ENCODE measurements at places on chromosomes 6 and 20.
A peak's percentile ranks its signal among the peaks of the same experiment; 100 is the strongest.

- no peak for DNase-seq
Measured at GRCh38 chr20:42846784-42847490, 342.8 kb downstream of the PTPRT start.

DNA sequence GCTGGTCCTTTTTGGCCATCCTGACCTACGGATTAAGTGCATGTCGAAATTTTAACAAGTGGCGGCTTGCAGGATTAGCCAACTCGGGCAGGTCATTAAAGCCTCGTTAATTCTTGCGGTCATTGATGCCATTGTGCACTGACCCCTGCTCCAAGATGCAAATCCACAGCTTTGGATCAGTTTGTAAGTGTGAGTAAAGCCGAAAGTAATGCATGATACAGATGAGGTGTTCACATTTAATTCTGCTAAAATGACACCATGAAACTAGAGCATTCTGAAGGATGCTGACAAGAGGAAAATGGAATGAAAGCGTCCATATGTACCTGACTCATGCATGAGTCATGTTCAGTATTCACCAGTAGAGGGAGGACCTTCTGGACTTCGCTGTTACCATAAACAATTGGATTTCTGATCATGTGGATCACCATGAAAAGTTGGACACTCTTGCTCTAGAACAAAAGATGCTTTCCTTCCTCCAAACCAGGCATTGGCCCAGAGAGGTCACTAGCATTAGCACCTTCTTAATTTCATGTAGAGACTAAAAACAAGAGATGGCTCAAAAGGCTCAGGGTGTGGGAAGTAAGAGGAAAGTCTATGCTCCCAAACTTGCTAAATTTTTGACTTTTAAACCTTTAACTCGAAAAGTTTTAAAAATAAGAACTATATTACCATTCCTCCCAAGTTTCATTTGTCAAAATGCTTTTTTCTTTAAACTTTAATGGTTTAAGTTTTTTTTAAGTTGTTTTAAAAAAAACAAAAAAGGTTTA, 48.0 kb downstream of the MUC22 start:
- peak; percentile 91 for DNase-seq

- no peak for DNase-seq
Measured at GRCh38 chr6:4434655-4435054, 299.3 kb upstream of the ECI2 start.

DNA sequence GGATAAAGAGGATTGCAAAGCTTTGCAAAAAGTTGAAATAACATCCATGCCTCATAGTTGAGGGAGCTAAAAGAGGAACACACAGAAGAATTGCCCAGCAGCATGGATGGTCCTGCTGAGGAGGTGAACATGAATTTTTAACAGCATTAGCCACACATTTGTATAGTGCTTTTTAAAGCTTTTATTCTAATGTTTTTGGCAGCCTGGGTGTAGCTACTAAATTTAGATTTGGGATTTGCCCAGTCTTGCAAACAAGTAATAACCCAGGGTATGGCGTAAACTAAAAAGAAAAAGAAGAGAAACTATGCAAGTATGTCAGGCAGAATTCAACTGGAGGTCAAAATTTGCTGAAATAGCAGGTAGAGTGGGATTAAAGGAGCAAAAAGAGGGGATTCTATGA, 75.1 kb upstream of the PTPRK start:
- DNase-seq: no peak

DNA sequence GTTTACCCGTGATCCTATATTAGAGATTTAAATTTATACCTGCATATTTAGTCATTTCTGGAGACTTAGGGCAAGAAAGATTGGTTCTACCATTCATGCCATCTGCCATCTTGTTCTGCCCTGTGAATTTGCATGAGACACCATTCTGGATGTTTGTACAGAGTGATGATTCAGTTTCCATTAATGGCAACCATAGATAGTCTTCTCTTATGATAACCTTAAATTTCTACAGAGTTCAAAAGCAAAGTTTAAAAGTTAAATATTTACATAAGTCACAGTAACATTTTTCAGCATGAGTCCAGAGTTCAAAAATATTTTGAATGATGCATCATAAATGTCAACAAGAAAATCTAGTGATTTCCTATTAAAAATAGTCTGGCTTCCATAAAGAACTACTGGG, 23.2 kb downstream of the PLCB1 start:
- DNase-seq: no peak

GRCh38 chr6:129726650-129727049, 16.7 kb upstream of the ARHGAP18 start:
- no peak for DNase-seq

- no peak for DNase-seq
Measured at GRCh38 chr6:143695969-143696663, 18.4 kb downstream of the PHACTR2 start.

GRCh38 chr20:33437141-33437911, 6.2 kb downstream of the SNTA1 start:
- no peak for DNase-seq

DNA sequence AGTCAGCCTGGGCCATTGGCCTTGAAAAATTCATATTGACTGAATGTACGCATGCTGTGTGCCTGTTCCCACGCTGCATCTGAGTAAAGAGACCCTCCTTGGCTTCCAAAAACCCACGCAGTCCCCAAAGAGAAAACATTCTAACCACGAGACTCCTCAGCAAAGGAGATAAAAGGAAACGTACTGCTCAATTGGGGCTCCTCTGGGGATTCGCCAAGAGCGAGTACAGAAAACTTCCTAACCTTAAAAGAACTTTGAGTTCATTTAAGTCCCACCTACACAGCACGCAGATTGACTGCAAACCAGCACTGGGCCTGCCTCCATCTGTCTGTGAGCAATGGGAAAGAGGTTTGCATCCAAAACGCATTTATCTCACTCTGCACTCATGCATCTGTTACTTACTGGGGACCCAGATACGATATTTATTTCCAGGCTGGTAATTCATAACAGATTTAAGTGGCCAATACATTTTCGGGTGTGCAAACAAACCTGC, 505.9 kb upstream of the CHD6 start:
- DNase-seq: no peak

DNA sequence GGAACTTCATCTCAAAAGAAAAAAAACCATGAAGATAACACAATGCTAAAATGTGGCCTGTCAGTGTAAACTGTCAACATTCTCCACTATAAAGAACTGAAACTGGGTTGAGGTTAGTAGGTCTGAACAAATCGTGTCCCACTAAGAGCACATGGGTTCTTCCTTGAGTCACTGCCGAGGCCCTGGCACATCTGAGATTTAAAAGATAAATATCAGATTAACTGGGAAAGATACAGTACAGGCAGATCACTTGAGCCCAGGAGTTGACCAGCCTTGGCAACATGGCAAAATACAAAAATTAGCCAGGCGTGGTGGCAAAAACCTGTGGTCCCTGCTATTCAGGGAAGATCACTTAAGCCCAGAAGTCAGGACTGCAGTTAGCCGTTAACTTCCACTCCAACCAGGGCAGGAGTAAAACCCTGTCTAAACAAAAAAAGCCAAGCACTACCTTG, 5.6 kb downstream of the EEF1A1 start:
- no peak for DNase-seq

DNA sequence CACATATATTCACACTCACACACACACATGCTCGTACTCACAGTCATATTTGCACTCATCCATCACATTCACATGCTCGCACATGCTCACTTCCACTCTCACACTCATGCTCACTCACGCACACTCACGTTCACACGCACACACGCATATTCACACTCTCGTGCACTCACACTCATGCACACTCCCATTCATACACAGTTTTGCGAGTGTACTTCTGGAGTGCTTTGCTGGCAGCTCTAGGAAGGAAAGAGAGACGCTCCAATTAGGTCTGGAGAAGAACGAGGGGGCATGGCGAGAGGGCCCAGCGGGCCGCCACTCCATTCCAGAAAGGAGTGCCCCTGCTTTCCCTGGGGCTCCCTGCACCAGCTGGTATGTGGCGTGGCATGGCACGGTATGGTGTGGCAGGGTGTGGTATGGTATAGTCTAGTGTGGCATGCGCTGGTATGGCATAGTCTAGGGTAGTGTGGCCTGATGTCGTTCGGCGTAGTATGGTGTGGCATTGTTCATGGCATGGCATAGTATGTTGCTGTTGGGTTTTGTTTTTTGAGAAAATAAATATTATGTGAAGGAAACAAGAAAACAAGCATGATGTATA, 216.8 kb upstream of the CDYL start:
- no peak for DNase-seq

GRCh38 chr20:47454298-47455132, 47.2 kb upstream of the NCOA3 start:
- DNase-seq: no peak

DNA sequence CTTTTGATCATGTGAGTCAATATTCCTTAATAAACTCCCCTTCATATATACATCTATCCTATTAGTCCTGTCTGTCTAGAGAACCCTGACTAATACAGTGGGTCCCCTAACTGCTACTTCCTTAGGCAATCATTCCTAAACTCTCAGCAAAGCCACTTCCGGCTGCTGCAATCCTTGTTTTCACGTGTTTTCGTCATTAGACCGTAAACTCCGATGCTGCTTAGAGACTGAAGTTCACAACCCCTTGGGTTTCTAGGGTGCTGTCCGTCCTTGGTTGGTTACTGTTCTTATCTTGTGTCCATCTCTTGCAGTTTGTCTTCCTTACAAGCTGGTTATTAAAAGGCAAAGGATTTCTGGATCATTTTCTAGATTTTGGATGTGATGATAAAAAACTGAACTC, 106.4 kb downstream of the GMPR start:
- no peak for DNase-seq

DNA sequence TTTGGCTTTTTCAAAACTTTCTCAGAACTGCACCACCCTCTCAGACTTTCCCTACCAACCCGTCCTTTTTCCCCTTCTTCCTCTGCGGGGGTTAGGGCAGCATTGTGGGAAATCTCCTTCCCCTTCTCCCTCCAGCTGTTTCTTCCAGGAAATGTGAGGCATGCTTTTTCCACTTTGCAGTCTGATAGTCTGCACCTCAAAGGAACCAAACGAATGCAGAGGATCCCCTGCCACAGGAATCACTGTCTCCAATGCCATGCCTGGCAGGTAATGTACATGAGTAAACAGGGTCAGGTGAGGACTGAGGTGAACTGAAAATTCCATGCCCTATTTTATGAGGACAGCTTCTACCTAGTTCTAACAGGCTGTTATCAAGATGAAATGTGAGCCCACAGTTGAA, 218.4 kb downstream of the BCAS1 start:
- no peak for DNase-seq

DNA sequence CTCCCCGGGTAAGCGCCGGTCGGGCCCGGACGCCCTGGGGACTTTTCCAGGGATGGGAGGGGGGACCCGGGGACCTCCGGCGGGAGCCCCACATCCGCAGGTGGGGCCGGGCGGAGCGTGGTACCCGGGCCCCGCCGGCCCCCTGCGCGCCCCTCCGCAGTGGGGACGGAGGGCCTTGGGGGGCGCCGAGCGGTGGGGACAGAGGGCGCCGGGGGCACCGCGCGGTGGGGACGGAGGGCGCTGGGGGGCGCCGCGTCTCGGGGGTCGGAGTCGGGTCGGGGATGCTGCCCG, 270 bp downstream of the PLEKHG1 start:
- no peak for DNase-seq

DNA sequence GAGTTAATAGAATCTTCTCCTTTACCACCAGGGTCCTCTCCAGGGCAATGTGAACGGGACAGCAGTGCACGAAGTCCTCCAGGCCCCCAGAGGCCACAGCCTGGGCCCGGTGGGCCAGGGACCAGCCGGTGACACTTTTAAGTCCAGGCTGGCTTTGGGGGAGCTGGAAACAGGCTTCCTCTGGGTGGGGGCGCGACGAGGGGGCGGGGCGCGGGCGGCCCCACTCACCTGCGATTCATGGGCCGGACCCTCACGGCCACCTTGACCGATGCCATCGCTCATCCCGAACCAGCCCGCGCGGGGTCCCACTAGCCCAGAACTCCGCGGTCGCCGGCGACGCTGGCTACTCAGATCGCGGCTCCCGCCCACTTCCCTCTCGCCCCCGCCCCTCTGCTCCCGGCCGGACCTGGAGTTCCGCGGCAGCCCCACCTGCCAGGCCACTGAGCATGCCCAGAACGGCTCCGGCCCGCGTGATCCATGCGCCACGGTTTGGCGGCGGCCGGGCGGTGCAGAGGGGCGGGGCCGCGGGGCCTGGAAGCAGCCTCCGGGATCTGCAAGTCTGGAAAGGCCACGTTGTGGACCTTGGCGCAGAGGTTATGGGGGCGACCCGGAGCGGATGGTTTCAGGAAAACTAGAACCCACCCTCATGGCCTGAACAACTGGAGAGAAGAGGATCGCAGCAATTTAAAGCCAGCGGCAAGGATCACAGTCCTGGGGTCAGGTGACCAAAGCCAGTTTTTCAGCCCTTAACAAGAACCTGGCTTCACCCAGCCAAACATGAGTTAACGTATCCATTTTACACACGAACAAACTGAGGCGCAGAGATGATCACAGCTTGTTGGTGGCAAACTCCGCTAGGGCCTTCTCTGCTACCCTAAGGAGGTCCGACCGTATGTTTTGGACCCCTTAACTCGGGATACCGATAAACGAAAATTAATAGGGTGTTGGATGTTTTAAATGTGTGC, at the start of gene KIF16B:
TSS of gene KIF16B (minus strand) at position 448 of the 965 bp plus-strand sequence. CDS start at position 275, 173 bp downstream.
- peak; percentile 60 for DNase-seq

DNA sequence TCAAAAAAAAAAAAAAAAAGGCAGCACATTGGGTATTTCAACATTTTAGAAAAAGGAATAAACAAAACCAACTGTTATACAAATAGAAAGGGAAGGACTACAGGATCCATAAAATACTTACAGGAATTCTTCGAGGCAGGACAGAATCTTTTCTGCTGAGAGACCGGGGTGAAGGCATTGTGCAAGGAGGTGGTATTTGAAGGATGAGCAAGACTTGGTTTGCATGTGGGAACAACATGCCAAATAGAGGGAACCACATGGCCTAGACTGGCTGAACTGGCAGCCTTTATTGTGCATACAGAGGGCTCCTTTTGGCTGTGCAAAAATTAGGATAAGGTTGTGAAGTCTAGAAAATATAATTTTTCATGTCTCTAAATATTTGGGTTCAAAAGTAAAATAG, 62.9 kb downstream of the SCAND1 start:
- no peak for DNase-seq

DNA sequence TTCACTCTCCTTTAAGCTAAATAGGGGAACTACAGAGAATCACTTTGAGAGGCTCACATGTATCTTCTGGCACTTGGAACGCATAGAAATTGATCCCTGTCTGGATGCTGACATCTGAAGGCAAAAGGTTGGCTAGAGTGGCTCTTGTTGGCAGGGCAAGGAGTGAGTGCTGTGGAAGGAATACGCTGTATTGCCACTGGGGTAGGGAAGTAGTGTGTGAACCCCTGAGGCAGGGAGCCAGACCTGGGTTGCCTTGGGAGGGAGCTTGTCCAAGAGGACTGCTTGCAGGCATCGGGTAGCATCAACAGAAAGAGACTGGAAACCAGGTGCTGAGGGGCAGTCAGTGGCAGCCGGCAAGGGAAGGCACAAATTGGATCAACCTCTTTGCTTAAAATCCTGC, 8.9 kb upstream of the MMS22L start:
- DNase-seq: no peak

GRCh38 chr6:26122793-26123674, 35.8 kb downstream of the HFE start:
- peak; percentile 95 for DNase-seq

Data from epithelial cell of prostate (primary cell).